ENCODE measurements at places on chromosomes 1 and 21.

- DNase-seq = no peak
These were observed 15.3 kb downstream of the ACOT7 start for GRCh38 chr1:6378096-6378746.

- DNase-seq = no peak
These were observed 101.5 kb upstream of the RUNX3 start for GRCh38 chr1:25031601-25031965.

- DNase-seq = no peak
These were observed 6.3 kb upstream of the TTLL10 start for GRCh38 chr1:1167398-1167821.

- DNase-seq = no peak
These were observed 268.5 kb downstream of the BRINP2 start for GRCh38 chr1:177439301-177439700.

- no peak for DNase-seq
These were observed 32.3 kb upstream of the ETS2 start for GRCh38 chr21:38773099-38774061.

DNA sequence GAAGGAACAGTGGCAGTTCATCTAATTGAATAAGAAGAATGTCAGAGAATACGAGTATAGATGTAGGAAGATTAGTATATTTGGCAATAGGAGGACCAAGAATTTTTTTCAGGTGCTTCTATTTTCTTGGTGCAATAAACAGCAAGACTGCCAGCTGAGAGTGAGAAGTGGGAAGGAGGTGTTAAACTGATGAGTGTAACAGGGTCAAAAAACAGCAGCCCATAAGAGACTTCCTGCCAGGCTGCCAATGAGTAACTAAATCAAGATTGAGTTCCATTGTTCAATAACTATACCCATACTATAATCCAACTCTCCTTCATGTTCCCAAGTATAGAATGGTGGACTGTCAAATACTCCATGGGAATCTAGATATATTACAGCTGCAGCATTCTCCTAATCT lies 28.7 kb downstream of the LYST start:
- no peak for DNase-seq

- no peak for DNase-seq
These were observed 38.5 kb downstream of the IGFN1 start for GRCh38 chr1:201229095-201229494.

DNA sequence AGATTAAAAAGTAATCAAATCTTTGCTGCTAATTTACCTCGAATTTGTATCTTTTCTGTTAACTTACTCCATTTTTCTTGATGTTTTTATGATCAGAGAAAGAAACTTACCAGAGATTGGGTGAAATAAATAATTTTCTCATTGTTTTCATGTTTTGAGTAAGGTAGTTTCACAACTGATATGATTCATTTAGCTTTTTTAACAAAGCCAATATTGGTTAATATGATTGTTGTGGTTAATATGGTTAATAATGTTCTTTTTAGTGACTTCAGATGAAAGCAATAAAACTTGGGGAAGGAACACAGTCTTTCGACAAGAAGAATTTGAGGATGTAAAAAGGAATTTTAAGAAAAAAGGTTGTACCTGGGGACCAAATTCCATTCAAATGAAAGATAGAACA lies 48.1 kb downstream of the MAP3K21 start:
- DNase-seq = no peak

DNA sequence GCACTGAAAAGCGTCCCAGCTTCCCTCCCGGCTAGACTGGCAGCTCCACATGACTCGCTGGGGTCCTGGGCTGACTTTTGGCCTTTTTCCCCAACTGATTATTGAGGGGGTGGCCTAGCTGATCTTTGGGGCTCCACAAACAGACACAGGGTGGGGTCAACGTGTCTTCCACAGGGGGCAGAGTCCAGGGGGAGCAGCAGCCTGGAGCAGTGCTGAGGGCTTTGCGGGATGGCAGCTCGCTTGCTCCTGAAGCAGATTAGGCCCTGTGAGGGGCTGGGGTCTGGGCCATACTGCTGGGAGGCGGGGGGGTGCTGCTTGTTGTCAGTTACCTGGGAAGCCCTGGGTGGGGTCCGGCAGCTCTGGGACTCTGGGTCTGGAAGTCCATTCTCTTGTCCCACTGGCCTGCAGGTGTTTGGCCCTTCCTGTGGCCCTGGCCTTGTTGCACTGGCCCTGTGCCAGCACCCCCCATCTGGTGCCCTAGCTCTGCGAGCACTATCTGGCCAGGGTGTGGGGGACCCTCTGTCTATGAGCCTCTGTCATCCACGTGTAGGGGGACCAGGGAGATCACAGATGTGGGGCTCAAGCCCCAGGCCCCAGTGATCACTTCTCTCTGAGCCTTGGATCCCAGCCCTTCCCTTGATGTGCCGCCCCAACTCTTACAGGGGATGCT lies 12.3 kb upstream of the HES5 start:
- DNase-seq = no peak

DNA sequence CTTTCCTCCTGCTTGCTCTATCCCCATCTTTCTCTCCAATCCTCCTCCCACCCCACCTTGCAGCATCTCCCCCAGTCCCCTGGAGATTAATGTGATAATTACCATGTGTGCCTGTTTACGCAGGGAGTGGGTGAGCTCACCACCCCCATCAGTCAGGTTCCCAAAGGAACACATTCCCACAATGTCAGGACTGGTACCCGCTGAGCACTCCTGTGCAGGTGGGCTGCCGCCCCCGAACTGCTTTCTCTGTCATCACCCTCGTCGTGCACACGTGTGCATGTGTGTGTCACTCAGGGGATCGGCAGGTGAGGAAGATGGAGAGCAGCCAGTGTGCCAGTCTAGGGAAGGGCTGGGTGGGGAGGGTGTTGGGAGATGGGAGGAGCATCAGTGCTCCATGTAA lies 163.4 kb downstream of the CACNA1E start:
- DNase-seq = no peak

DNA sequence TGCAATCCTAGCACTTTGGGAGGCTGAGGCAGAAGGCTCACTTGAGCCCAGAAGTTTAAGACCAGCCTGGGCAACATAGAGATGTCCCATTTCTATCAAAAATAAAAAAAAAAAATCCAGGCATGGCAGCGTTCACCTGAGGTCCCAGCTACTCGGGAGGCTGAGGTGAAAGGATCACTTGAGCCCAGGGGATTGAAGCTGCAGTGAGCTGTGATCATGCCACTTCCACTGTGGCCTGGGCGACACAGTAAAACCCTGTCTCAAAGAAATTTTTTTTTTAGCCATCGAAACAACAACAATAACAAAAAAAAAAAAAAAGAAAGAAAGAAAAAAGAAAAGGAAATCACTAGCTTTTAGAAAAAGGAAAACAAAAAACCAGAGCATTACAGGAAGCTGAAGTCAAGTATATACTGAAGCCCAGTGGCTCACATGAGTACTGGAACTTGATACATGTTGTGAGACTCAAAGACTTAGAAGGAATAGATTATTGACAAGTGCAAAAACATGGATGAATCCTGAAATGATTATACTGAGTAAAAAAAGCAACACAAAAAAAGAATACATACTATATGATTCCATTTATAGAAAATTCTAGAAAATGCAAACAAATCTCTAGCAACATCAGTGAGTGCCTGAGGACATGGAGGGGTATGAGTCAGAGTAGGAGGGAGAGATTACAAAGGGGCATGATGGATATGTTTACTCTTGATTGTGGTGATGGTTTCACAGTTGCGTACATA lies 6.1 kb upstream of the RABGAP1L start:
- DNase-seq = no peak

DNA sequence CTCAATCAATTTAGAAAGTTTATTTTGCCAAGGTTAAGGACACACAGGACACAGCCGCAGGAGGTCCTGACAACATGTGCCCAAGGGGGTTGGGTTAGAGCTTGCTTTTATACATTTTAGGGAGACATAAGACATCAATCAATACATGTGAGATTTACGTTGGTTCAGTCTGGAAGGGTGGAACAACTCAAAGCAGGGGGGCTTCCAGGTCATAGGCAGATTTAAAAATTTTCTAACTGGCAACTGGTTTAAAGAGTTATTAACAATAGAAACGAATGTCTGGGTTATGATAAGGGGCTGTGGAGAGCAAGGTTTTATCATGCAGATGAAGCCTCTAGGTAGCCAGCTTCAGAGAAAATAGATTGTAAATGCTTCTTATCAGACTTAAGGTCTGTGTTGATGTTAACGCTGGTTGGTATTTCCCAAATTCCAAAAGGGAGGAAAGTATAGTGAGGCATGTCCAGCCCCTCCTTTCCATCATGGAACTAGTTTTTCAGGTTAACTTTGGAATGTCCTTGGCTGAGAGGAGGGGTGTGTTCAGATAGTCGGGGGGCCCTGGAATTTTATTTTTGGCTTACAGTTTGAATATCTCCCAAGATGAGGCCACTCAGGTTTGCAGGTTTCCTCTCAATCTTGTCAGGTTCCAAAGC lies 31.0 kb upstream of the TGFBR3 start:
- no peak for DNase-seq

- DNase-seq = no peak
These were observed 87.1 kb upstream of the LRRC8D start for GRCh38 chr1:89733748-89734147.

- peak; percentile 9 for DNase-seq
These were observed 18.2 kb upstream of the MSTO1 start for GRCh38 chr1:155591770-155592169.

DNA sequence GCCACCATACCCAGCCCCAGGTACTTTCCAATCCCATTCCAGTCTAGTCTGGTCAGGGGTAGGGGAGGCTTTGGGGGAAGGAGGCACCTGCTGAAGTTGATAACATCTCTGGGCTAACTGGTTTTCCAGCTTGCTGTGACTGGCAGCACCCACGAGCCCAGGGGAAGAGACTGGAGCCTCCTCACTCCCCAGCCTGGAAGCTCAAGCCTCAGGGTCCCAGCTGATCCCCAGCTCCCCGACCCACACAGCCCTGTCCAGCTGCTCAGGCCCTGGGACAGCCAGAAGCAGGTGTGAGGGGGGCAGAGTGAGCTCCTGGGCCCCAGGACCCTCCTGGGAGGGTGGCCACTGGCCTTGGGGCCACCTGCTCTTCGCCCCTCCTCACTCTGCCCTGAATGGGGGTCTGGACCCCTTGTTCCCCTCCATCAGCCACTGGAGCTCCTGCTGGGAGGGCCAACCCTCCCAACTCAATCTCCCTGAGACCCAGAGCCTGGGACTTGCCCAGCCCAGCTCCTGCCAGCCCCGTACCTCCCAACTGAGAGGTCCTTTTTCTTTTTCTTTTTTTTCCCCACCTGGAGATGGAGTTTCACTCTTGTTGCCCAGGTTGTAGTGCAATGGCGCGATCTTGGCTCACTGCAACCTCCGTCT lies 23.5 kb upstream of the RNU1-4 start:
- DNase-seq = no peak

DNA sequence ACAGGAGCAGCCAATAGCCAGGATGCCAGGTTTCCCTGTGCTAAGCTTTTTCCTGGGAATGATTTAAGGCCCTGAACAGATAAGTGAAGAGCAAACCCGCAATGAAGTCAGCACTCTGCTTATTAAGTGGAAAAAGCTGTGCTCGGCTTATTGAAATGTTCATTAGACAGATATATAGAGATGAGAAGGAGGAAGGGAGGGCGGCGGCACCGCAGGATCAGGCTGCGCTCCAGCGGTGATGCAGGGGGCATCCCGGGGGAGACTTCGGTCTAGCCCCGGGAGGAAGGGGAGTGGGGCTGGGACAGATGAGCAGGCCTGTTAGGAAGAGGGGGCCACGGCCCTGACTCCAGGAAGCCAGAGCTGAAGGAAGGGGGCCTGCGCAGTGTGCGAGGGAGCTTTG lies 115.0 kb downstream of the TMEM53 start:
- no peak for DNase-seq

DNA sequence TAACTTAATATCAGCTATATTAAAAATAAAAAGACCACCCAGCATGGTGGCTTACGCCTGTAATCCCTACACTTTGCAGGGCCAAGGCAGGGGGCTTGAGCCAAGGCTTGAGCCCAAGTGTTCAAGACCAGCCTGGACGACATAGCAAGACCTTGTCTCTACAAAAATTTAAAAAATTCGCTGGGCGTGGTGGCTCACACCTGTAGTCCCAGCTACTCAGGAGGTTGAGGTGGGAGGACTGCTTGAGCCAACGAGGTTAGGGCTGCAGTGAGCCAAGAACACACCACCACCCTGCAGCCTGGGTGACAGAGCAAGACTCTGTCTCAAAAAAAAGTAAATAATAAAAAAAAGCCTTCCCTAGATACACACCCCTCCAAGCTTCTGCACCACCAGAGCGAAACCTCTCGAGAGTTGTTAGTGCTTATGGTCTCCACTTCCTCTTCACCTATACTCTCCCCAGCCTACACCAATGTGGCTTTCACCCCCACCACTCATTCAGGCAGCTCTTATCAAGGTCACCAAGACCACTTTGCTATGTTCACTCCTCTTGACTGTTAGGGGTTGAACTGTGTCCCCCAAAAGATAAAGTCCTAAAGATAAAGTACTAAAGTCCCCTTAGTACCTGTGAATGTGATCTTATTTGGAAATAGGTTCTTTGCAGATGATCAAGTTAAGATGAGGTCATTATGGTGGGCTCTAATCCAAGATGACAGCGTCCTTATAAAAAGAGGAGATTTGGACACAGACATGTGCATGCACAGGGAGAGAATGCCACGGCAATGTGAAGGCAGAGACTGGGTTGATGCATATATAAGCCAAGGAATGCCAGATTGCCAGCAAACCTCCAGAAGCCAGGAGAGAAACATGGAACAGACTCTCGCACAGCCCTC lies 6.8 kb upstream of the PPP1R15B start:
- no peak for DNase-seq

DNA sequence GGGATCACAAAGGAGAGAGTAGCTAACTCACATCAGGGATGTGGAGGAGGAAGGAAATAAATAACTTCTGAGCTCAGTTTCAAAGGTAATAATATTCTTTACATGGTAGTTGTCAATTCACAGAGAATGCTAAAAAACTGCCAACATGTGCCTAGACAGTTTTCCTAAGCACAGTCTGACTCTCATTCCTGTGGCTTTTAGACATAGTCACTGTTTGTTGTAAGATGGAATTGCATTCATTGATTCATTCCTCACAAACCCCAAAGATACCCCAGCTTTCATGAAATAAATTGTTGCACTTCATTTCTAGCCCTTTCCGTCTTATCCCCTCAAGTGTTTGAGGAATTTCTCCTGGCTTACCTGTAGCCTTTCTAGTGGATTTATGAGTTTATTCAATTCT lies 263.9 kb downstream of the NTNG1 start:
- DNase-seq = no peak

GRCh38 chr1:156591432-156592157 lies at the start of gene NAXE:
Gene NAXE, plus strand, starts transcription at chr1:156591776. Its CDS starts 29 bp downstream, at chr1:156591805.
- DNase-seq = peak; percentile 47

GRCh38 chr1:225362805-225363204 lies 65.0 kb downstream of the LBR start:
- DNase-seq = no peak

GRCh38 chr1:206748348-206749030 lies 22.1 kb upstream of the IL19 start:
- no peak for DNase-seq

DNA sequence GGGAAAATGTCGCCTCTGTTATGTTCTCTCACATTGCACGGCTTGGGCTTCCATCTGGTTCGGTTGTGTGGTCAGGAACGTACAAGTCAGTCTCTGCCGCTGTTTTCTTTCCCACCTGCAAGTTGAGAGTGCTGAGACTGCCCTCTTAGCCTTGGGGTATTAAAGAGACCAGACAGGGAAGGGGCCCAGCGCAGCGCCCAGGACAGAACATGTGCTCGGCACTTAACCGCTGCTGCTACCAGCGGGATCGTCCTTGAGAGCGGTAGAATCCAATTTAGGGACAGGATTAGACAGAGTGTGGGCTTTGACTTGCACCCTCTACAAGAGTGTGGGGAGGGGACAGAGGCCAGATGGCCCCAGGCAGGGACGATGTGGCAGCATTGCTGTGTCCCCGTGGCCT lies 17.7 kb upstream of the AGPAT3 start:
- no peak for DNase-seq

All from stimulated activated CD8-positive, alpha-beta memory T cell treated with anti-CD3 and anti-CD28 coated beads, Interleukin-12 subunit alpha, Interleukin-12 subunit beta, amount 100 ng/mL, for 1 hour (primary cell).